ENCODE measurements at places on chromosomes 3 and 15.

DNA sequence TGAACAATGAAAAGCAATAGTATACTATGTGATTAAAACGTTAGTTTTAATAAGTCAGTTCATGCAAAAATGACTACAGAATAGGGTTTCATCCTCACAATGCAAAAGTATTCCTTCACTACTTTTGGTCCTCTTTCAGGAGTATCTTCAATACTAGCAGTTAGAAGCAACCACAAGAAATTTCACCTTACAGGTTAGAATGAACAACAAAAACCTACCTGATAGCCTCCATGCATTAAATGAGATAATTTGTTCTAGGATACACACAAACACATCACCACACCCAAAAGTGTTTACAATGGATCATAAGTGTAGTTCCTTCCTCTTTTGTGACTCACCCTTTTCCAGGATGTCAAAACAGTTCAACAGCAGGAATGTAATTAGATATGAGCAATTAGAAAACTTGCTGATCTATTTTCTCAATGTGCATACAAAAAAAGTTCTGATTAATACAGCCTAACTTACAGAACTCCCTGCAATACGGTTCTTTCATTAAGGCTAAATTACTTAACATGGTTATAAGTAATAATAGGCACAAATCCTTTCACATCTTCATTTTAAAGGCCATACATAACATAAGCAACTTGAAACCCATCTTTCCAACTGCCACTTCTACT, 21.6 kb downstream of the UACA start:
- DNase-seq = no peak

GRCh38 chr15:75238150-75238549, 20.0 kb upstream of the GOLGA6C start:
- no peak for DNase-seq

DNA sequence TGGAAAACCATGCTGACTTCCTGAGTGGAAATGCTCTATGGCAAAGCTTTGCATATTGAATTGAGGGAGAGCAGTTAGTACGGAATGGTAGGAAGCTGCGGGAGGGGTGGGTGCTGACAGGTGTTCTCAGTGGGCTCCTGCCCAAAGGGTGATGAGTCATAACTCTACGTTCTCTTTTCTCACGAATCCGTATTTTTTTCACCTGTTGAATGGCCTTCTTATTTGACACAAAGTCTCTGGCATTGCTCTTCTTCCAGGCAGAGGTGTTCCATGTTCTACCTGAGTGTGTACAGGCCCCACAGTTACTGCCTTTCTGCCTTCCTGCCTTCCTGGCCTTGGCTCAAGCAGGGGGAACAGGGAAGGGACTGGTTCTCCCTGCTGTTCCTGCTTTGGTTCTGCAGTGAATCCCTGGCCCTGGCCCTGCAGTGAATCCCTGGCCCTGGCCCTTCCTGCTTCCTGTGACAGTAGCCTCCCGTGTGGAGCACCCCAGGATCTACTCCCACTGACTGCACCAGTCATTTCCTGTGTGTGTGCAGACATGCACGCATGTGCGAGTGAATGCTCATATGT, 31.9 kb downstream of the TRAK1 start:
- no peak for DNase-seq

DNA sequence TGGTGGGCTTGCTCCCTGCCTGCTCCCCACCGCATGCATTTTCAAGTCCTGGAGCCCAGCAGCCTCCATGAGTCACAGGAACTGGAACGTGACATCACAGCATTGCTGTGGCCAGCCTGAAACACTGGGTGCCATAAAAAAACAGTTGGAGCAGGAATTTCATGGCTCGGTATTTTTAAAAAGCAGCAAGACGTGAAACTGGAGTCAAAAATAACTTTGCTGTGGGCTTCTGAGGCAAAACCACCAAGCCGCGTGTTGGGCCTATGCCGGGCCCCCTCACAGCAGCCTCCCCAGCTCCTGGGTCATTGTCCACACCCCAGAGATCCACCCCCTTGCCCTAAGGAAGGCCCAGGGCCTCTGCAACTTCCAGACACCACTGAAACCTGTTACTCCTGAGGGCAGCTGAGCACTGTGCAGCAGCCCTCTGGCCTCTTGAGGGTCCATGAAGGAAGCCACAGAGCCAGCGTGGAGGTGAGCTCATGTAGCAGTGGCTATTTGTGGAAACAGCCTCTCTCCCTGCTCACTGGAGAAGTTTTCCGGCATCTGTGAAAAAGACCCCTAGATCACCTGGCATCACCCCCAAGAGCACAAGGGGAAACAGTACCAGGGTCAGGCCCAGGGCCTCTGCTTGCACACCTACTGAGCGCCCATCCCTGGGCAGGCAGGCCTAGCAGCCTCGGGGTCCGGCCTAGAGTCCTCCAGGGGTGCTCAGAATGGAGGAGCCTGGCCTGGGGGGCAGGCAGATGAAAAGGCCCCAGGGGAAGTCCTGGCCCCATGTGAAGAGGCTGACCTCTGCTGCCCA, 34.0 kb upstream of the DUSP7 start:
- DNase-seq = no peak

DNA sequence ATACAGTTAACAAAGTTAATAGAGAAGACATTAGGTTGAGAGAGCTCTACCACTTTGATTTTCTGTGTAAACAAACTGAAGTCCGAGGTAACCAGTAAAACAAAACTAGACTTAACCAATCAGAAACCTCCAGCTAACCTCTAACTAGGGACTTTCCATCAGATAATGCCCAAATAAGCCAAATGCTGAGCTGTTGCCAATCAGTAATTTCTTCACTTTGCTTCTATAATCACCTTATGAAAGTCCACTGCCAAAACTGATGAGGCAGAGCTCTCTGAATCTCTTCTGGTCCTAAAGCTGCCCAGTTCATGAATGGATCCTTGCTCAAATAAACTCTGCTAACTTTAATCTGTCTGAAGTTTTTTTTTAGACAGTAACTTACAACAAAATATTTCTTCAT, 448.0 kb upstream of the NECTIN3 start:
- no peak for DNase-seq
